ENCODE measurements at places on chromosomes 11 and 22.

GRCh38 chr11:105130189-105130813 lies 9.3 kb downstream of the CARD18 start:
- no peak for DNase-seq

- no peak for DNase-seq
Measured at GRCh38 chr22:39873965-39874364, 19.6 kb downstream of the ENTHD1 start.

- no peak for DNase-seq
Measured at GRCh38 chr11:127233998-127234397, 233.4 kb upstream of the KIRREL3 start.

- DNase-seq = no peak
Measured at GRCh38 chr11:117094776-117095175, 3.5 kb downstream of the SIK3 start.

DNA sequence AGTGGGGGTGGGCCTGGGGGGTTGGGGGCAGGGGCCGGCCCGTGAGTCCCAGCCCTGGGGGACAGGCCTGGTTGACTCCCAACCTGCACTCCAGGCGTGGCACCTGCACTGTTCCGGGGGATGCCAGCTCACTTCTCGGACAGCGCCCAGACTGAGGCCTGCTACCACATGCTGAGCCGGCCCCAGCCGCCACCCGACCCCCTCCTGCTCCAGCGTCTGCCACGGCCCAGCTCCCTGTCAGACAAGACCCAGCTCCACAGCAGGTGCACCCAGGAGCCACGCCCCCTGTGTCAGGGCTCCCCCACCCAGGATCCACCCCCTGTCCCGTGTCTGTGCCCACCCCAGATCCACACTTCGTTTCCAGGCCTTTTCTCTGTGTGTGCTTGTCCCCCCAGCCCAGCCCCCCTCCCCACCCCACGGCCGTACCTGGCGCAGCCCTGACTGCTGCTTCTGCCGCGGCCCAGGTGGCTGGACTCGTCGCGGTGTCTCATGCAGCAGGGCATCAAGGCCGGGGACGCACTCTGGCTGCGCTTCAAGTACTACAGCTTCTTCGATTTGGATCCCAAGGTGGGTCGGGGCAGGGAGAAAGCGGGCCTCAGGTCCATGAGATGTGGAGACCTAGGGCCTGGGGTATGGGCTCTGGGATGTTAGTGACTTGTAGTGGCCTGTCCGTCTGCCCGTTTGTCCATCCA lies 4.8 kb downstream of the FERMT3 start:
- no peak for DNase-seq

DNA sequence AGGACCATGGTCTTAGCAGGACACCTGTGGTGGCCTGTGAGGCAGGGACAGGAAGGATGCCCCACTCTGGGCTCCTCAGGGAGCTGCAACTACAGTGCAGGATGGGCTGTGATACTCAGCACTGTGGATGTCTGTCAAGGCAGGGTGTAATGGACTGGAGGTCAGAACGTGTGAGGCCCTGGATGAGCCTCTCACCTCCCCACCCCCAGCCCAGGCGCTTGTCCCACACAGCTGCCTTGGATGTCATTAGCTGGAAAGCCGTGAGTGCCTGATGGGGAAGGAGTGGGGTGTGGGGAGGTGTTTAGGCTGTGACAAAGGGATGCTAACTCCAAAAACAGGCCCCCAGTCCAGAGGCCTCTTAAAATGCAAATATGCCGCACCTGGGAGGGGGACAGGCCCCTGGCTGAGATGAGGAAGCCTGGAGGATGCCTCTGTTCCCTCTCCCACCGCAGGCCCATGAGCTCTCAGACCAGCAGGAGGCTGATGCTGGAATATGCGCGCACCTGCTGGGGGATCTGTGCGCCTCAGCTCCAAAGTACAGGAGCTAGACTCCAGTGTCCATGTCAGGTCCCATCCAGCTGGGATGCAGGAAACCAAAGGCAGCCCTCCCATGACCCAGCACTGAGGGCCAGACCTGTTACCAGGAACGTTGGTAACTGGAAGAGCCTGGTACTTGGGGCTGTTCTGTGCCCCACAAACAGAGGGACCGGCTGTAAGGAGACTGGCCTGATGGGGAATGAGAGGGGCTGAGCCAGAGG lies 25.1 kb downstream of the RSPH14 start:
- no peak for DNase-seq

DNA sequence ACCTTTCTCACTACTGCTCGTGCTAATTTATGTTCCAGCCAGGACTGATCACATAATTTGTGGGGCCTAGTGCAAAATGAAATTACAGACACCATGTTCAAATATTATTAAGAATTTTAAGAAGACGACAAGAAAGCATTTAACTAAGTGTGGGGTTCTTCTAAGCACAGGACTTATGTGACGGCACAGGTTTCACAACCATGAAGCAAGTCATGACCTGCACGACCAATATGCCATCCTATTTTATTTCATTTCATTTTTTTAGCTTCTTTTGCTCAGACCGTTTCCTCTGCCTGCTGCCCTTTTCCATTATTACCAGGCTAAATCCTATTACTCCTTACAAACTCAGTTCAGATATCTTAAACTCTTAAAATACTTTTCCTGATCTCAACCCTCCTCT lies 462.5 kb downstream of the AASDHPPT start:
- DNase-seq = no peak

GRCh38 chr22:40898850-40899357 lies 37.0 kb upstream of the DNAJB7 start:
- no peak for DNase-seq

- no peak for DNase-seq
Measured at GRCh38 chr22:27724709-27725108, 76.8 kb downstream of the MN1 start.

DNA sequence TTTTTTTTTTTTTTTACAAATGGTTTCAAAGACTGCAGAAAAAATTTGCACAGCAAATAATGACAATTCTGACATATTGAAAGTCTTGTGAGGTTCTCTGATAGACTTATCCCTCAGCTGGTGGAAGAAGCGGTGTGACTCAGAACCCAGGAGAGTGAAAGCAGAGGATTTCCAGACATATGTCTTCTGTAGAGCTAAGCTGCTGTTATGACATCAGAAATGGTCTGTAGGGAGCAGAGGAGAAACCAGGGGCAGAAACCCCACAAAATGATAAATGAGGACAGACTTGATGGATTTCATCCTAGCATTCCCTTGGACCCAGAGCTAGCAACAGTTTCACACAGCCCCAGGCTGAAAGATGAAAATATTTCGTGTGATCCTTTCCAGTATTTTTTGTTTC lies 582.6 kb downstream of the METTL15 start:
- no peak for DNase-seq

DNA sequence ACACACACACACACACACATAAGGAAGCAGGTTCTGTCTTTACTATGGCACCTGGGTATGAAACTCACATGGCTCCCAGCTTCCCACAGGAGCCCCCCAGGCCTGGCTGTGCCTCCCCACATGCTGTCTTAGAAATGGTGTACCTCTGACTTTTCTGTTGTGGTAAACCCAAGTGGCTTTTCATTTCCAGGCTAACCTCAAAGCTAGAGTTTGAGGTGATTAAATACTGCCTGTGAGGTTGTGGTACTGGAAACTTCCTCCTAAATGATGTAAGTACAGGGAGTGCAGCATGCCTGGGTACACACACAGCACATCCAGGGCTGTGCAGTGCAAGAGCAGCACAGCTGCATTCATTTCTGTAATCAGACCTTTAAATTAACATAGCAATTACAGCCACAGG lies 34.4 kb downstream of the ME3 start:
- no peak for DNase-seq

GRCh38 chr11:107953446-107953845 lies 25.2 kb downstream of the RAB39A start:
- no peak for DNase-seq

DNA sequence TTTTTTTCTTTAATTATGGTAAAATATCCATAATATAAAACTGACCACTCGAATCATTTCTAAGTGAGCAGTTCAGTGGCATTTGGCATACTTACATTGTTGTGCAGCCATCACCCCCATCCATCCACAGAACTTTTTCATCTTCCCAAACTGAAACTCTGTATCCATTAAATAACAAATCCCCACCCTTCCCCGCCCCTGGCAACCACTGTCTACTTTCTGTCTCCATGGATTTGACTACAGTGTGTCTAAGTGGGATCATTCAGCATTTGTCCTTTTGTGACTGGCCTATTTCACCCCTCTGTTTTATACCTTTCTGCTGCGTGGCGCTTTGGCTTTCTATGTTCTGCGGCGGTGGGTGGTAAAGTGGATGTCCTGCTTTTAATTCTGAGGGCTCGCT lies 49.1 kb downstream of the RTN4R start:
- DNase-seq = no peak

DNA sequence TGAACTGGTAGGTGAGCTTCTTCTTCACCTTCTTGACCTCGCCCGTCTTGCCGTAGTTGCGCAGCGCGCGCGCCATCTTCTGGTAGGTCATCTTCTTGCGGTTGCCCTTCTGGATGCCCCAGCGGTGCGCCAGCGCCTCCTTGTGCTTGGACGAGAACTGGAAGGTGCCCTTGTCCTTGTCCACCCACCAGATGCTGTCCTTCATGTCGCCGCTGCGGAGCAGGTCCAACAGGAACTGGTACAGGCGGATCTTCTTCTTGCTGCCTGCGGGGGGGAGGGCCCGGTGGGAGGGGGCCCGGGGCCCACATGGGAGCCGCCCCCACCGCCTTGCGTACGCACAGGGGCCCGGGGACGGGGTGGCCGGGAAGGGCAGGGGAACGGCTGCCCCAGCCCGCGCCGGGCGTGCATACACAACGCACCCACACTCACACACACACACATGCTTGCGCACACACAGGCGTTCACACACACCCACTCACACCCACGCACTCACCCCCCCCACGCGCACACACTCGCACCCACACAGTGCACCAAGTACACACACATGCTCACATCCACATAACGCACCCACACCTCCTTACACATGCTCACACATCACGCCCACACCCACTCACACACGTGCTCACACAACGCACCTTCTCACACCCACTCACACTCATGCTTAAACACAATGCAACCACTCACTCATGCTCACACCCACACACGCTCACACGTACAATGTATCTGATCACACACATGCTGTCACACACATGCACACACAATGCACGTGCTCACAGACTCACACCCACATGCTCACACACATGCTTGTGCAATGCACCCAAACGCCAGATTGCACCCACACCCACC lies 3.0 kb upstream of the MYBPC3 start:
- no peak for DNase-seq

GRCh38 chr11:116703421-116703820 lies 69.4 kb downstream of the BUD13 start:
- DNase-seq = no peak

DNA sequence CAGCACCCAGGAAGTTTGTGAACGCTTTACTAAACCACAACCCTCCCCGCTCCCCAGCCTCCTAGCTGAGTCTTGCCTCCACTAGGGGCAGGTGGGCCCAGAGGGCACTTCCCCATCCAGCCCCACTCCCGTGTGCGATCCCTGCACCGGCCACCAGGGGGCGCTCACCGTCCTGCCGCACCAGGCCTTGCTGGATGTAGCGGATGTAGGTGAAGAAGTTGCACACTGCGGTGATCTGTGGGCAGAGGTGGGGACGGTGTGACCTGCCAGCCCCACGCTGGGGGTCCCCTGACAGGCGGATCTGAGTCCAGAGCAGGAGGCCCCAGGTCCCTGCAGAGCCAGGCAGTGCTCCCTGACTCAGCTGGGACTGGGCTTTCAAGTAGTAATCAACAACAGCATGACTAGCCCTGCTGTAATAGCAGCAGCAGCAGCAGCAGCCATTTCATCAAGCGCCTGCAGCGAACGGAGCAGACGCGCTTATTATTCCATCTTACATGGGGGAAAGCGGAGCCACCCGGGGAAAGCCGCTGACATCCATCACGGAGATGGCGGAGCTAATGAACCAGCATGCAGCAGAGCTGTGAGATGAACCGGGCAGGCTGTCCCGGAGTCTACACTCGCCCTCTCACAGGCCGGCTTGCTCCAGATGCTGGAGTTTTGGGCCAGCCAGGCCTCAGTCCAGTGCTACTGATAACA lies 7.9 kb upstream of the FADS3 start:
- peak; percentile 91 for DNase-seq

DNA sequence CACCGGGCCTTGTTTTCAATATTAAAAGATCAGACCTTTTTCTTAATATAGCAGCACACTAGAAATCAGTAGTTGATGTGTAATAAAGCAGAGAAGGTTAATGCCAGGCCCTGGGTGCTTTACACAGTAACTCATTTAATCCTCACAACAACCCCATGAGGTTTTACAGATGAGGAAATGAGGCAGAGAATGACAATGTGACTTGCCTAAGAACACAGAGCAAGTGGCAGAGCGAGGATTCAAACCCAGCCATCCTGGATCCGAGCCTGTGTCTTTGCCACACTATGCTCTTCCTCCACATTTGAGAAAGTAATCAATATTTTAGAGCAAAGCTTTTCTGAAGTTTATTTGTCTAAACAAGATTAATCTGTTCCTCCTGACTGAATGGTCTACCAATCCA lies 7.2 kb downstream of the JAML start:
- DNase-seq = no peak

GRCh38 chr22:19060356-19061009 lies 61.7 kb downstream of the DGCR2 start:
- DNase-seq = no peak

- DNase-seq = no peak
Measured at GRCh38 chr11:19689281-19690000, 23.2 kb upstream of the NAV2 start.

- no peak for DNase-seq
Measured at GRCh38 chr22:24359452-24360120, 67.8 kb upstream of the ADORA2A start.

- DNase-seq = no peak
Measured at GRCh38 chr22:37749831-37750595, 53.2 kb downstream of the TRIOBP start.

DNA sequence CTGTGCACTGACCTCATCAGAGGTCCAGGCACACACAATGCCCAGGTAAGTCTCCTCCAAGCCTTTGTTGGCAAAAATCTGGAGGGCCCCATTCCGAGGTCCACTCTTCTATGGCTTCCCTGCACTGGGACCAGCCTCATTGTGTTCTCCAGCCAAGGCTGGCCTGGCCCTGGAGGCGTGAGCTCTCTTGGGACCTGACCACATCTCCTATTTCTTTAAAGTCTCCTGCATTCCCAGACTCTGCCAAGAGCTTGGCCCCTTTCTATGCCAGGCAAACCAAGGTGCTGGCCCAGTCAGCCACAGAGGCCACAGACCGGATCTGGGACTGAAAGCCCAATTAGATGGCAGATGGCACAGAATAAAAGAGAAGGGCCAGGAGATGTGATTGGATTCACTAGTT lies 55.1 kb downstream of the C11orf58 start:
- no peak for DNase-seq

- no peak for DNase-seq
Measured at GRCh38 chr22:36336246-36337182, 51.3 kb downstream of the MYH9 start.
